ENCODE measurements at places on chromosomes 7 and 10. TPM values are rescaled to one million over a fixed set of nuclear protein-coding genes. Genes with fewer than 3 reads are reported as not detected.

ACSM6 gene
- total RNA-seq = not detected

DNA sequence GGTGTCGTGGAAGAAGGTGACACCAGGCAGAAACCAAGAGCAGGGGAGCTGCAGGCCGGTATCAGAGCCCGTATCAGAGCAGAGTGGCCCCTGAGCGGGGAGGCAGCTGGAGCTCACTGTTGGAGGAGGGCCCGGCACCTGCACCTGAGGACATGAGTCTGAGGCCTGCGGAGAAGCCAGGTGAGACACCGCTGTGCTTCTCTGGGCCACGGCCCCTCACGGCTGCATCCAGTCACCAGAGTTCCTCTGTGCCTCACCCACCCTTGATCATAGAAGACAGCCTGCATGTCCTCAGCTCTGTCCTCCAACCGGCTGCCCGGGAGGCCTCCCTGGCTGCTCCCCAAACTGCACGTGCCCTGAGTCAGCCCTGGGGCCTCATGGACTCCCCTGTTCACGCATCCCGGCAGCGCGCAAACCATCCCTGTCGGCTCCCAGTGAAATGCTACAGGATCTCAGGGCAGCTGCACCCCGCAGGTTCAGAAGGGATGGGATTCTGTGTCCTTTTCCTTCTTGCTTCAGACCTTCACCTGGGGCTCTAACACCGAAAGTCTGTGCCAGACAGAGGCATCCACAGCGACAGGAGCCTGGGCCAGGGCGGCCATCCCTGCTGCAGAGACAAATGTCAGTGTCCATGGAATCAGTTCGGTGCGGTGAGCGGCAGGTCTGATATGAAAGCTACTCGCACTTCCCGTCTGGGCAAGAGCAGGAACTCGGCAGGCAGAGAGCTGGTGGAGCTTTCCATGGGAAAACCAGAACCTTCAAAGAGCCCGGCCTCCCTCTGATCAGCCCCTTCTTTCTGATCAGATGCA lies 111.9 kb upstream of the FAM20C start:
- H3K27ac ChIP-seq = no peak overlapping the region
- H3K4me1 ChIP-seq = no peaks in the 10 kb centered on the region
- no peak overlapping the region for H3K4me3 ChIP-seq
- H3K36me3 ChIP-seq = no peaks in the 10 kb centered on the region
- H3K27me3 ChIP-seq = no peaks in the 10 kb centered on the region

DNA sequence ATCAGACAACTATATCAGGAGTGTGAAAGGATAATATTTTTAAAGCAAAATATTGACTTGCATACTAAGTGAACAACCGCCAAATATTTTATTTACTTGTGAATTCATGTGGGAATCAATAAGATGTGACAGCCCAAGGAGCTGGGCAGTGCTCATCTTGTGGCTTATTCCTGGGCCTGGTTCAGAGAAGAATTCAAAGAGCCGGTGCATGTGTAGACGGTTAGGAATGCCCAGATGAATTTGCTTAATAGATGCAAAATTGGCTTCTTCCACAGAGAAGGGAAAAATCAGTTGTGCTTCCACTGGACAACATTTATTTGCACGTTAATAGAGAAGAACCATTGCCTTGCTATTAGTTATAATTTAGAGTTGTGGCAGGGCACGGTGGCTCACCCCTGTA lies 4.4 kb downstream of the MYL7 start:
- H3K27ac ChIP-seq = no peak overlapping the region
- H3K27me3 ChIP-seq = no peaks in the 10 kb centered on the region
- no peaks in the 10 kb centered on the region for H3K4me1 ChIP-seq
- no peaks in the 10 kb centered on the region for H3K36me3 ChIP-seq
- DNase-seq = no peak

DNA sequence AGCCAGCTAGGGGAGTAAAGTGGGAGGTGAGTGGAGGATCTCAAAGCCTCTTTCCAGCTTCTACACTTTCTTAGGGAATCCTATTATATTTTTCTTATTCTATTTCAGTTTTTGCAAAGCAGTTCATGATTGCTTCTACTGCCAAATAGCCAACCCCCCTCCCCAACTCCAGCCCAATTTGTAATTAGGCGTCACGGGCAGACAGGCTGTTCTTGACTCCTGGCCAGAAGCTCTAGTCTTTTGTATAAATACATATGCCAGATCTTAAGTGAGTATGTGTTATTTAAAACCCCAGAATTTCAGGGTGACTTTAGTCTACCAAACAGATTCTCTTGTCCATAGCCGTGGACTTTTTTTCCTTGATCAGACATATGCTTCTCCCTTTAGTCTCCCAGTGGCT lies 255.2 kb downstream of the BUB3 start:
- H3K4me3 ChIP-seq = no peak overlapping the region
- H3K36me3 ChIP-seq = no peaks in the 10 kb centered on the region
- DNase-seq = no peak
- no peak overlapping the region for H3K27ac ChIP-seq

- no peaks in the 10 kb centered on the region for H3K4me1 ChIP-seq
- DNase-seq = no peak
- H3K27me3 ChIP-seq = no peaks in the 10 kb centered on the region
- H3K36me3 ChIP-seq = no peaks in the 10 kb centered on the region
- H3K4me3 ChIP-seq = no peak overlapping the region
- no peak overlapping the region for H3K27ac ChIP-seq
These were observed 83.6 kb downstream of the MPP7 start for GRCh38 chr10:28219251-28219650.

SORCS1 gene
- 1.0 TPM for total RNA-seq

DNA sequence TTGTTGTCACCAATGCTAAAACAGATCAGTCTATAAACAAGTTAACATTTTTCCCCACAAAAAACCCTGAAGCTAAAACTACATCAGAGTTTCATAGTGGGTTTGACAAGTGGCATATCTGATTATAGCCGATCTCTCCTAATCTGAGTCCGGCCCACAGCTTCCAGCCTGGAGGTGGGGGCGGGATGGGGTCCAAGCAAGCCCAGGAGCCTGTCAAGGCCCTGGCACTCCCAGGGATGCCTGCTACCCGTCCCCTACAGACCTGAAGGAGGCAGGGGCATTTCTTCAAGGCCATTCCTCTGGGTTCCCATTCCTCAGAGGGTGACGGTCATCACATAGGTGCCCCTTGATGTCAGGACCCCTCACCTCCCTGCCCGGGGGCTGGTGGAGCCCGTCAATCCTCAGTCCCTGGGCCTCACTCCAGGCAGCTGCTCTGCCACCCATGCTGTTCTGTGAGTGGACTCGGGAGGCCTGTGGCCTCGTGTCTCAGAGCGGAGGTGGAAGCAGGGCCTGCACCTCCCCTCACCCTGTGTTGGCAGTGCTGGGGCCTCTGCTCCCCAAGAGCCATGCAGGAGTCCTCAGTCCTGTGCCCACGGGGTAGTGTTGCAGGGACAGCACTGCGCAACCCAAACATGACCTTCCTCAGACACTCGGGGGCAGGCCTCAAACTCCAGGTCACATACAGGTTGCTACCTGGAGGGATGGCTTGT lies 8.8 kb downstream of the DPYSL4 start:
- H3K27me3 ChIP-seq = no peaks in the 10 kb centered on the region
- H3K36me3 ChIP-seq = no peaks in the 10 kb centered on the region
- H3K4me3 ChIP-seq = no peak overlapping the region
- H3K27ac ChIP-seq = no peak overlapping the region
